Activated CD4-positive, alpha-beta T cell treated with anti-CD3 and anti-CD28 coated beads, Interleukin-10, Interleukin-2, amounts not matched to agents 100 ng/mL and 50 ng/mL, durations not matched to agents 16 hours and 8 hours (primary cell): ENCODE measurements at places on chromosomes 6 and 20.

DNA sequence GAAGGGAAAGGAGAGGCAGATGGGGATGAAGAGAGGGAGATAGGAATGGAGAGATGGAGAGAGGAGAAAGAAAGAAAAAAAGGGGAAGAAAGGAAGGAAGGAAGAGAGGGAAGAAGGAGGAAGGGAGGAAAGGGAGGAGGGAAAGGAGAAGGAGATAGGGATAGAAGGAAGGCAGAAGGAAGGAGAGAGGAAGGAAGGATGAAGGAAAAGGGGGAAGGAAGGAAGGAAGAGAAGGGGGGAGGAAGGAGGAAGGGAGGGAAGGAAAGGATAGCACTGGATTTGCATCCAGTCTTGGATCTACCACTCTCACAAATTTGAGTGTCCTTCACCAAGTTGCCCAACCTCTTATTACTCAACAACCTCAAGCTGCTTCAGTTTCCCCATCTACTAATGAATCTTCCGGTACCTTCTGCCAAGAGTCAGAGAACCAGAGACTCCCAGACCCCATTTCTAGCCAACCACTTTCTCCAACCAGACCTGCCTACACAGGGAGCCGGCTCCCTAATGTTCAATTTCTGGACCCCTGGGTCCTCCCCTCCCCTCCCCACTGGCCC is 79.7 kb upstream of the FOXP4 start:
- DNase-seq, result no peak

GRCh38 chr6:89782222-89782621 is 37.4 kb downstream of the MDN1 start:
- DNase-seq, result no peak

- peak; percentile 52 for DNase-seq
Observed at GRCh38 chr20:20837574-20838021, 125.2 kb upstream of the RALGAPA2 start.

GRCh38 chr20:32623667-32624157 is 38.6 kb upstream of the NOL4L start:
- no peak for DNase-seq

GRCh38 chr6:29958921-29959320 is 16.6 kb downstream of the HLA-A start:
- no peak for DNase-seq

- no peak for DNase-seq
Observed at GRCh38 chr6:79602859-79603258, 28.3 kb upstream of the SH3BGRL2 start.

GRCh38 chr6:48834706-48835105 is 628.3 kb downstream of the MMUT start:
- DNase-seq, result no peak

DNA sequence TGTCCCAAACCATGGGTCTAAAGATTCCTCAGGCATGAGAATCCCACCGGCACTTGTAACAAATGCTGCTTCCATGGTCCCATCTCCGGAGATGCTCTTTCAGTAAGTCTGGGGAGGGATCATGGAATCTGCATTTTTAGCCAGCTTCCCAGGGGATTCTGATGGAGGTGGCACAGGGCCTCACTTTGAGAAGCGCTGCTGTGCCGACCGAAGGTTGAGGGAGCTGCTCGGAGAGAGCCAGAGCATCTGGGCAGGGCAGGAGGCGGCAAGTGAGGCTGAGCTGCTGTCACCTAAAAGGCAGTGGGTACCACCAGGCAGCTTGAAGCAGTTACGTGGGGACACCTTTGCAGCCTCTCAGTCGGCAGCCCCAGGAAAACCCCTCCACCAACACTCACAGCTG is 100.2 kb upstream of the CDYL start:
- no peak for DNase-seq

DNA sequence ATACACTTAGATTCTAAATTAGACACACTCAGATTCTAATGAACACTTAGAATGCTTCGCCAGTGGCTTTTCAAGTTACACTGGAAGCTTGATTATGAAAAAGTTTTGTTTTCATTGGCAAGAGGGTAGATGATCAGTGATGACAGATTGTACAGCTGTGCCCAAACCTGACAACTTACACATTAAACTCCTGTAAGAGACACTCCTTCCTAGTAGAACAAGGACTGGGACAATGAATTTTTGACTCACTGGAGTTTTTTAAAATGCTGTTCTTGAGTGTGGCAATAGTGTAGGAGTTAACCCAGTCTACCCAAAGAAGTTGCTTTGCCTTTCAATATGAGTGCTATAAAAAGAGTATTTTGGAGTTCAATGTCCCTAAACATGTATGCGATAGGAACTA is 140.8 kb downstream of the SLC16A10 start:
- no peak for DNase-seq

DNA sequence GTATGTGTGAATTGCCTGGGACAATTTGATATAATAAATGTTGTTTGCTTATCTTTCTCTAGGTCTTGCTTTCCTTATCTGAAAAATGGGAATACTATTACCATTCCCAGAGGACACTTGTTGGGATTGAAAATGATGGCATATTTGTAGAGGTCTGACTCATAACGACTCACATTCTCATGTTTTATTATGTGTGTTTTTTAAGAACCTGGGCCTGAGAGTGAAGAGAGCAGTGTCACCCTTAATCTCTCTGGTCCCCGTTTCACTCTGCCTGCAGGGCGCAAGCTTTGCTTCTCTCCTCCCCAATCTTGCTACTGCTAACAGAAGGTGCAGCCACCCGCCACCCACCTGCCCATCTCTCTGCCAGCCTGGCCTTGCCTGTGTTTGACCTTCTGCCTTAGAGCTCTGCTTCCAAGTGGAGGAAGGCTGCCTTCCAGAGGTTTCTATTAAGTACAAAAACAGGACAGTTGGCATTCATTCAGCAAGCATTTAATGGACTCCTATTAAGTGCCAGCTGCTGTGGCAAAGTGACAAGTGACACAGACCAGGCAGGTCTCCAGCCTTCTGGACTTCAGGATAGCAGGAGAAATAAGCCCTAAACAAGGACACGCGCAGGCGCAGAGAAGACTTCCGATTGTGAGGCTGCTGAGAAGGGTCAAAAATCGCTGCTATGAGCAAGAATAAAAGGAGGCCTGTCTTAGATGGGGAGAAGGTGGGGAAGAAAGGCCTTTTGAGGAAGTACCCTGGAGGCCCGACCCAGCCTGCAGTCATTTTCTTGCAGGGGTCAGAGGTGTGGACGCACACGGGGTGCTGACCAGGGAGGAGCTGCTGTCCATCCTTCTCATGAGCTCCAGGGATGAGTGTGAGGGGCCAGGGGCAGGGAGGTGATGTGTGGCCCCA is 112.5 kb downstream of the JPH2 start:
- DNase-seq, result peak; percentile 14

DNA sequence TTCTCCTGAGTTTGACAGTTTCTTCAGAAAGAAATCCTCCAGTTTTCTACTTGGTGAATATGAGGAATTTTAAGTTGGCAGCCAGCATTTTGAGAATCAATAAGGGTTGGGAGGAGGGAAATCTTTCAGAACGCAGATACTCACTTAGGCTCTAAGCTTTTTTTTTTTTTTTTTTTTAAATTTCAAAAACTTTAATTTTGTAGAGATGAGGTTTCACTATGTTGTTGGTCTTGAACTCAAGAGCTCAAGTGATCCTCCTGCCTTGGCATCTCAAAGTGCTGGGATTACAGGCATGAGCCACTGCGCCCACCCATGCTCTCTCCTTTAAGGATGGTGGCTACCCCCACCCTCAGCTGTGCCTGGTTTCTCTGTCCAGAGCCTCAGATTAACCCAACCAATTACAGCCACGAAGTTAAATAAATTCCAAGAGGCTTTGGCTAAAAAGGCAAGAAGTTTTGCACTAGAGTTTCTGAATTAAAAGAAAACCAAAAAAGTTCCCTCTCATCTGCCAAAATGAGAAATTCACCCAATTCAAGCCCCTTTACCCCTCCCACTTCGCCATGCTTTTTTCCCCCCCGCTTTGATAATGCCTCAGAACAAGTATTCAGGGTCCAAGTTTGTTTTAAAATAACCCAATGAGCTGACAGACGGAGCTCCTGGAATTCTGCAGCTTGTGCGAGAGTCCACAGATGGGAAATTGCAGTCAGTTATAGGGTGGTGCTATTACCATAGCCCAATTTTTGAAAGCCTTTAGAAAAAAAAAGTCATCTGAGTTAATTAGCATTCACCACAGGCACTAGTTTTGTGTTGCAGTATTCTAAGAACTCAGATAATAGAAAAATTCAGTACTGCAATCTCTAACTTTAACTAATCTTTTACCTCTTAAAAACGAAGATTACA is 94.3 kb upstream of the BEND3 start:
- no peak for DNase-seq

- DNase-seq, result peak; percentile 31
Observed at GRCh38 chr20:51014797-51015722, 7.8 kb downstream of the KCNG1 start.

DNA sequence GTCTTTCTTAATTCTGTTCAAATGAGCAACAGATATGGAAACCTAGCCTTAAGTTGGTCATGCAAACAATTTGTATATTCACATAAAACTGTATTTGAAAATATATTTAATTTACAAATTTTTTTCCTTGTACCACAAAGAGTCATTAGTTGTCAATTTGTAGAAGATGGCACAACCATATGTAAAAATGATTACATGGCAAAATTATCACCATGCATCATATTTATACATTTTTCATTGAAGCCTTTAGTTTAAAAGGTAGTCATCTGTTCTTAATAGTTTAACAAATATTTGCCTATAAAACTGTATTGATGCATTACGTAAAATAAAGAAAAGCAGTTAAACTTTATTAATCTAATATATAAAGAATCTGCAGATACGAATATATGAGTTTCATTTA is 1306.8 kb upstream of the ADGRB3 start:
- no peak for DNase-seq

- no peak for DNase-seq
Observed at GRCh38 chr6:56689114-56689513, 46.4 kb upstream of the DST start.

DNA sequence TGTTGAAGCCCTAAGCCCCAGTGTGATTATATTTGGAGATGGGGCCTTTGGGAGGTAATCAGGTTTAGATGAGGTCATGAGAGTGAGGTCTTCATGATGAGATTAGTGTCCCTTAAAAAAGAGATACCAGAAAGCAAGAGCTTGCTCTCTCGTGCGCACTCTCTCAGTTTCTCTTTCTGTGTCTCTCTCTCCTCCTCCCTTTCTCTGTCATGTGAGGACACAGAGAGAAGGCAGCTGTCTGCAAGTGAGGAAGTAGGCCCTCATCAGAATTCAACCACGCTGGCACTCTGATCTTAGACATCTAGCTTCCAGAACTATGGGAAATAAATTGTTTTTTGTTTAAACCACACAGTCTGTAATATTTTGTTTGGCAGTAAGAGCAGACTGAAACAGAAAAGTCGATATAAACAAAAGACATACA is 180.5 kb downstream of the IBTK start:
- no peak for DNase-seq

- DNase-seq, result peak; percentile 2
Observed at GRCh38 chr6:71190809-71191208, 97.8 kb upstream of the OGFRL1 start.

- DNase-seq, result no peak
Observed at GRCh38 chr20:59428441-59429205, 128.2 kb downstream of the EDN3 start.

- no peak for DNase-seq
Observed at GRCh38 chr20:57651881-57652605, 31.8 kb upstream of the ZBP1 start.
